ENCODE measurements at places on chromosomes 5 and 9.

- no peak for DNase-seq
Measured at GRCh38 chr9:35476596-35476995, 13.3 kb upstream of the RUSC2 start.

- DNase-seq = no peak
Measured at GRCh38 chr5:150035139-150035895, 34.8 kb downstream of the HMGXB3 start.

- no peak for DNase-seq
Measured at GRCh38 chr9:81002242-81002641, 687.1 kb downstream of the TLE1 start.

DNA sequence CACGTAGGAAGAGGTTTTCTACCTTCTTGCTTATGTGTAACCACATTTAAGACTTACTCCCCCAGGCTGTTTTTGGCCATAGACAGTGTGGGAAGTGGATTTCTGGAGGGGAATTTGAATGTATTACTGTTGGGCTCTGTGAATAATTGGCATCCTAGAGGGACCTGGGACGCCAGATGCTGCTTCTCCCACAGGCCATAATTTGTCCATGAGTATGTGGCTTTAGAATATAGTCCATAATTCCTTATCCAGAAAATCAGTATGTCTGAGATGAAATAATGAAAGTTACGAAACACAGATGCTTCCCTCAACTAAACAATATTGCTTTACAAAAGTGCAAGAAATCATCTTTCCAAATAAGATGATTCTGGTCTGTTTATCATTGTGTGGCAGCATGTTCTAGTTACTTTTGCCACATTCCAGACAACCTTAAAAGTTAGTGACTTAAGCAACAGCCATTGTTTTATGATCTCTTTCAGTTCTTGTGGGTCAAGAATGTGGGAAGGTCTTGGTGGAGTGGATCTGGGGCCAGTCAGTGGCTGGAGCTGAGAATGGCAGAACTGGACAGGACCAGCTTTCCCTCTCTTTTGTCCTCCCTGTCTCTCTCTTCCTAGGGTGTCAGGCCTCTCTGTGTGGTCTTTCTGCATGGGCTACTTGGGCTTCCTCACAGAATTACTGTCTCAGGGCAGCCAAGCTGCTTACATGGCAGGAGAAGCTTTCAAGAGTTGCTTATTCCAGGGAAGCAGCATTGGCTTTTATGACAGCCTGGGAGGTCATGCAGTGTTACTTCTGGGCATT lies 79.4 kb downstream of the FBXL7 start:
- DNase-seq = no peak

GRCh38 chr5:147393874-147394672 lies 115.8 kb downstream of the DPYSL3 start:
- DNase-seq = no peak

- no peak for DNase-seq
Measured at GRCh38 chr9:26462751-26463150, 429.9 kb downstream of the CAAP1 start.

DNA sequence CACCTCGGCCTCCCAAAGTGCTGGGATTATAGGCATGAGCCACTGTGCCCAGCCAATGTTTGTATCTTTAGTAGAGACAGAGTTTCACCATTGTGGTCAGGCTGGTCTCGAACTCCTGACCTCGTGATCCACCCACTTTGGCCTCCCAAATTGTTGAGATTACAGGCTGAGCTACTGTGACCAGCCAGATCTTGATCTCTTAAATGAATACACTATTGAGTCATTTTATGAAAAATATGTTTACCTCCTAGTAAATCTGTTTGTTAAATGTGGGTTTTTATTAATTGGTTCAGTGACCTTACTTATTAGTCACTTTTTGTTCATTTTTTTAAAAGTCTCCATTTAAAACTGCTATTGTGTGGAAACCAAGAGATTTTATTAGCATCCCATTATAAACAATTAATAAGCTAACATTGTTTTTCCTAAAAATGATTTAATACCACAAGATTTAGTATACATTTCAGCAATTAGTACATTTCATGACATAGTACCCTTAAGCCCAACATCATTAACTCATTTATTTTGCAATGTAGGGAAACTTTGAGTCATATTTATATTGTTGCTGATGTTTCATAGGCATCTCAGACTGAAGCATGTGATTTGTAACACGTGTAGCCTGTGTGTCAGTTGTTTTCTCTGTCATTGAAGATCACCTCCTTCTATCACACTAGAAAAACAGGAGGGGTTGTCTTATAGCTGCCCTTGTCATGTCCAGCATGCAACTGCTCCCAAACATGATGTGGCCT lies 261.2 kb downstream of the TAF11L14 start:
- DNase-seq = no peak

DNA sequence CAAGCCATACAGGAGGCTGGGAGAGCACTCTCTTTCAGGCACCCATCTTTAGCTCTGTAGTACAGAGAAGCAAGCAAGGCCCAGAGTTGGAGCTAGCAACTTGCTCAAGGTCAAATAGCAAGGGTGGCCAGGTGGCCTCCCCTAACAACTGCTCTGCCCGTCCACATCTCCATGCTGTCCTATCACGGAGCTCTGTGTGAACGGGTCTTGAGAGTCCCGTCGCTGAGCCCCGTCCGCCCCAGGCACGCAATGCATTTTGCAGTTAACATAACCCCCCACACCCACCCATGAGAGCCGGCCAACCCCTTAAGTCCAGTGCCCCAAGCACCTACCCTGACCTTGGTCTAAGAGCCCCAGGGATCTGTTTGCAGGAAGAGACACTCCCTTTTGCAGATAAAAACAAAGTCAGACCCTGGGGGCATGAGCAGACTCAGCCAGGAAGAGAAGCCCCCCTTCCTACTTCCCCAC lies 1.5 kb downstream of the RNF44 start:
- DNase-seq = no peak

DNA sequence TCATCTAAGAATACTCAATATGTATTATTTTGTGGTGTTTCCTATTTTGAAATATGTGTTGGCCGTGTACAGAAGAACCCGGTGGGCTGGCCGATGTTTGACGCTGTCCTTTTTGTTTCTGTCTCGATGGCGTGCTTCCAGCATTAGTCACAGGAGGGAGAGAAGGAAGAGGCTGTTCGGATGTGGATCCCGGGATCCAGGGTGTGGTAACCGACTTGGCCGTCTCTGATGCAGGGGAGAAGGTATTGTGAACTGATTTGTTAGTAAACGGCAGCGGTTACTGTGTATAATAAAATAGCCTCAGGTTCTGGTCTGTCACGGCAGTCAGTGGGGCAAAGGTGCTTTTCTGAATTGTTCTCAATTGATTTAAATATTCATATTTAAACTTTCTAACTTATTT lies 275.0 kb downstream of the ARHGEF28 start:
- DNase-seq = no peak

DNA sequence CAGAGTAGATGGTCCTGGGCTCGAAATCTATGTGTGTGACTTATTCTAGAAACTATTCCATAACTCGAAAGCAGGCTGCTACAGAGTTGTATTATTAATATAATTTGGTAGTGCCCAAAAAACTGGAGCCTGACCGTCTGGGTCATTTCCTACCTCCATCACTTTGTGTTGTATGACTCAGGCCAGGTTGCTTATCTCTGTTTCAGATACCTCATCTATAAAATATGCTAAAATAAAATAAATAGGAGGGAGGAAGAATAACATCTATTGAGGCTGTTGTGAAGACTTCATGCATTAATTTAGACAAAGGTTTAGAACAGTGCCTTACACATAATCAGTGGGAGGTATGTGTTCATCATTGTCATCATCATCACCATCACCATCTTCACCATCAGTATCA lies 57.7 kb downstream of the PDE4D start:
- no peak for DNase-seq

DNA sequence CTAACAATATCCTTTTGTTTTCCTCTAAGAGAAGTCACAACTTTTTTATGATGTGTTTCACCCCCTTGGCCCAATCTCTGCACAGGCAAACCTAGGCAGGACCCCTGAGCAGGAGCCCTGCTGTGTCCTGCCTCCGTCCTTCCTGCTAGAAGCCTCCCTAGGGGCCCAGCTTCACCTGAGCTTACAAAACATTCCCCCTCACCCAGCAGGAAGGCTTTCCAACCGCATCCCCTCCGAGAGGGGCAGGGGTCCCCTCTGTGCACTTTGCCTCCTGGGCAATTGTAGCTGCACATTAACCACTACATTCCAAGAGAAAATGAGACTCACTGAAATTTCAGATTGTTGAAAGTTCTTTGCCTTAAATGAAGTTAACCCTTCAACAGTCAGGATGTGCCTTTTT lies 176.2 kb downstream of the IRX2 start:
- DNase-seq = no peak

DNA sequence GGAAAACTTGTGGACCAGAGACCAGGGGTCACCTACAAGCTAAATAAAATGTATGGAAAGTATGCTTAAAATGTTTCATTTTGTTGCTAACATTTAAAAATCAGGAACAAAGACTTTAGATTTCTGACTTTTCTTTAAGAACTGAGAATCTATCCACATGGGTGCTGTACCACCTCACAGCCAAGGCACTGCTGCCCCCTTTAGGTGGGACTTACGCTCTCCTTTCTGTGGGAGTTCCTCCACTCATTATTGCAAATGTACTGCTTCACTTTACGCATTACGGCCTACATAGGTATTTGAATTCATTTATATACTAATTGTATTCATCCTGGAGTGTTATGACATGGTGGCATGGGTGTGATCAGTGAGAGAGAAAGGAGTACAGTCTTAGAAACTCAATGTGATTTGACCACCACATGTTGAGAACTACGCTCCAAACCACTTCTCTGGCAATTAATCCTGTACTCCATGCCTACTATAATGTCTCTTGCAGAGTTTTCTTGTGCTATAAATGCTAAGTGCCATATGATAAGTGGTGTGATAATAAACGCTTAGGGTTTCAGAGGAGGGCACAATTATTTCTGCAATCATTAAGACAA lies 24.7 kb upstream of the CETN3 start:
- peak; percentile 22 for DNase-seq

- DNase-seq = peak; percentile 61
Measured at GRCh38 chr5:36692791-36693763, 86.7 kb downstream of the SLC1A3 start.

- DNase-seq = no peak
Measured at GRCh38 chr5:78132507-78132906, 162.0 kb downstream of the AP3B1 start.

- DNase-seq = no peak
Measured at GRCh38 chr9:126791406-126792230, 13.2 kb upstream of the ZBTB43 start.

- no peak for DNase-seq
Measured at GRCh38 chr5:72634444-72634843, 127.2 kb upstream of the ZNF366 start.

DNA sequence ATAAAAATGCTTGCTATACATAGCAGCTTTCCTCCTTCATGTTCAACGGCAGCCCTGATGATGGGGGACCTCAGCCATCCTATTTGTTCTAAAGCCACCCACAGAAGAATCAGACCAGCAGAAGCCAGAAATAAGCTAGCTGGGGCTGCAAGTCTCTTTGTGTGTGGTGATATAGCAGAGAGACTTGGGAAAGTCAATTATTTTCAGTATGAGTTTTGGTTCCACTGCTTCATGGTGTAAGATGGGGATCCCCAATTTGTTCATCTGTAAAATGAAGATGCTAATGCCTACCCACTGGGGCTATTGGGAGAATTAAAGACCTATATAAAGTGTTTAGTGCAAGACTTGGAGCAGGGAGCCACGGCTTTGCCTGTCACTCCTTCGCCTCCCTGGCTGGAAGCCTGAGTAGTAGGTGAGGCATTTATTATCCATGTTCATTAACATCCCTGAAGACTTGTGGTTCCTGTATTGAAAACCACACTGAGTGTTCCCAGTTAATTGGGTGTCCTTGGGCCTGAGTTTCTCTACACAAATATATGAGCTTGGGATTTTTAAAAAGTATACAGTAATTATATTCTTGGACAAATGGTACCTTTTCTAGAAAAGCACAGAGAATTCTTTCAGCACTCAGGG lies 210.1 kb upstream of the SLC24A2 start:
- no peak for DNase-seq

GRCh38 chr9:20043461-20043860 lies 254.6 kb upstream of the SLC24A2 start:
- DNase-seq = no peak

DNA sequence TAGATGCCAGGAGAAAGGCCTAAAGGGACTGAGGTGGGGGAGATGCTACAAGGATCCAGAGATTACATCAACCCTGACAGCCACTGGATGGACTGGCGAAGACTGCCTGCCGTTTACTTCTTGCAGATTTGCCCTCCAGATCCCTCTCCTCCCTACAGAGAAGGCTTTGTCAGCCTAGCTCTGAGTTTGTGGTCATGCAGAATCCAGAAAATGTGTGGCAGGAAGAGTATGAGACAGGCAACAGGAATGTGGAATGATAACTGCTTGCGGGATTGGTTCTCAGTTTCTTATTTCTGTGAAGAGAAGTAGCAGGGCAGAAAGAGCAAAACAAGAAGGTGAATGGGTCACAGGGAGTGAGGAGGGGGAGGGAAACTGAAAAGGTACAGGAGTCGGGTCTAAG lies 129.6 kb downstream of the TLE1 start:
- no peak for DNase-seq

DNA sequence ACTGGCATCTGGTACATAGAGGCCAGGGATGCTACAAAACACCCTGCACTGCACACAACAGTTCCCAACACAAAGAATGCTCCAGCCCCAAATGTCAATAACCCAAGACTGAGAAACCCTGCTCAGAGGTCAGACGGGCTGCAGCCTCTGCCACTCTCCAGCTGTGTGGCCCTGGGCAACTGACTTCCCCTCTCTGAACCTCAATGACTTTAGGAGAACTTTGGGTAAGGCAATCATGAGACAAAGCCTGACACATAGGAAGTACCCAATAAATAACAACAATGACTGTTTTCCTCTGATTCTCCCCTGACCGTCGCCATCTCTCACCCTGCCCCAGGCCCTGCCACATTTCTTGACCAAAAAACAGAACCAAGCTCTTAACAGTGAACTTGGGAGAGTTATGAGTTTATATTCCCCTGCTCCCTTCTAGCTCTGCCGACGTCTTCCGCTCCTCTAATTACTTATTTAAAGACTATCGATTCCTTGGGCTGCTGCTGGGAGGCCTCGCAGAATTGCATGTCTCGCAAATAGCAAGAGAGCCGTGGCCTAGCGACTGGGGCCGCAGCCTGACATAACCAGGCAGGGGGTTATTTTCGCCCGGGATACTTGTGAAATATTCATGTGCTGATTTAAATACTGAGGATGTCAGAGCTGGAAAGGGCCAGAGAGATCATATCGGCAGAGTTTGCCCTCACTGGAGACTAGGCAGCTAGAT lies 24.5 kb upstream of the CRB2 start:
- no peak for DNase-seq

DNA sequence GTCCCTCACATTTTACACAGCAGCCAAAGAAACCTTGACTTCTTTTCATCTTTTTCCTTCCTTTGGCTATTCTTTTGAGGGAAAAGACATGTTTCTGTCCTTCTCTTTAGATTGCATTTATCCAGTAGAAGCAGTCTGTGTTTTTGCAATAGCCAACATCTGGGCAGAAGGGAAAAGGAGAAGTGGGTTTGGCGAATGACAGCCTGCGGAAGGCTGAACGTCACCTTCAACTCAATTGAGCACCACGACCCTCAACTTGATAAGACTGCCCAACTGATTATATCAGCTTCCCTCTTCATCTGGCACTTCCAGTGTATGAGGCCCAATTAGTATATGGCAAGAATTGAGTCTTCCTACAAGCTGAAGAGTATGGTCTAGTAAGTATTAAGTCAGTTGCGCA lies 1997.6 kb upstream of the WWC1 start:
- no peak for DNase-seq

- DNase-seq = no peak
Measured at GRCh38 chr5:17182981-17183380, 34.5 kb upstream of the BASP1 start.

Data from stimulated activated naive B cell treated with anti-CD40 and anti-IgM and Interleukin-4, amounts not matched to agents 10 μg/mL and 1 μg/mL and 100 μg/mL, for 72 hours (primary cell).